Activated CD4-positive, alpha-beta T cell treated with anti-CD3 and anti-CD28 coated beads, Interleukin-2, amount 50 U/mL, for 48 hours (primary cell): ENCODE measurements at places on chromosomes 16 and 17.
A peak's percentile ranks its signal among the peaks of the same experiment; 100 is the strongest.

DNA sequence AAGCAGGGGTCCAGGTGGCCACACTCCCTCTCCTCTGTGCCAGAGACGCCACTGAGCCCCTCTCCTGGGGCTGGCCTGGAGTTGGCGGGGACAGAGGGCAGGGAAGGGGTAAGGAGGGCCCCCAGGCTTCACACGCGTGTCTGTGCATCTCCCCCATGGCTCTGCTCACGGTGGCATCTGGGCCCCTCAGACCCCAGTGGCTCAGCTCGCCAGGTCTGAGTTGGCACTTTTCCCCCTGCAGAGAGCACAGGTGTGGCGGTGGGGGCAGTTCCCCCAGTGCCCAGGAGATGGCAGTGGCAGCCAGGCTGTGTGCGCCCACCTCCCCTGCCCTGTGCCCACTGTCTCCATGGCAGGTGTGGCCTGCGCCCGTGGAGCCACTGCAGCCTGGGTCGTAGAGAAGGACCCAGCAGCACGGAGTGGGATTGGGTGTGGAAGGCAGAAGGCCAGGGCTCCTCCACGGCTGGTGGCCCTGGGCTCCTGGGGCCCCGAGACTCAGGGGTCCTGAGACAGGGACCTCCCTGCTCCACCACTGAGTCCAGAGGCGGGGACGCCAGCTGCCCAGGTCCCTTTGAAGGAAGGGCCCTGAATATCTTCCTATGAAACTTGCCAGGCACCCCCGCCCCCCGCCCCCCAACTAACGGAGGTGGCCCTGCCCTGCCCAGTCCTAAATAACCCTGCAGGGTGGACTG is 4.3 kb upstream of the APRT start:
- peak; percentile 71 for DNase-seq

GRCh38 chr17:29663155-29663554 is 40.4 kb upstream of the CORO6 start:
- no peak for DNase-seq

GRCh38 chr17:78862073-78863023 is 21.7 kb upstream of the USP36 start:
- DNase-seq: no peak

- DNase-seq: no peak
These were observed 393 bp downstream of the PSMC3IP start for GRCh38 chr17:42577140-42577531.

GRCh38 chr17:18035704-18036103 is 3.3 kb downstream of the ATPAF2 start:
- no peak for DNase-seq

DNA sequence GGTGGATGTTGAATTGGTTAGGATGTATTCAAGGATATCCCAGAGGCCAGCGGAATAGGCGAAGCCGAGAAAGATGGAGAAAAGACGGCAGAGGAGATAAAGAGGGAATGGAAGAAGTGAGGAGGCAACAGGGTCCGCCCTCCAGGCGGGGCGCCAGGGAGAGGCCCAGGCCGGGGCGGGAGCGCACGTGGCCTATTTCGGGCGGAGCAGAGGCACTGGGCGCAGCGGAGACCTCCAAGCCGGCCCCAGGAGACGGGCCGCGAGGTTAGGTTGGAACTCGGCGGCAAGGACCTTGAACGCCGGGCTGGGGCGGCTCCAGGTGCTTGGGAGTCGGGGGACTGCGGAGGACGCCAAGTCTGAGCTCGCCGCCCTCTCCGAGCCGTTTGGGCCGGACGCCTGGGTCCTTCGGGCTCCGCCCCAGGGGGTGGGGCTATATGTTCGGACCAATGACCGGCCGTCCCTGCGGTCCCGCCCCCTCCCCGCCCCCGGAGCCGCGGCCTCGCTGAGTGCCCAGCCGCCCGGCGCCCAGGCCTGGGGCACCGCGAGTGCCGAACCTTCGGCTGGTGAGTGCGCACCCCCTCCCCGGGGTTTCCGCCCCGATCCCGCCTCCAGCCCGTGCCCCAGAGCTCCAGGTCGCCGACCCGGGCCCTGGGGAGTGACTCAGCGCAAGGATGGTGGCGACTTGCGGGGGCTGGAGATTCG is at the start of gene ZNF771:
Gene ZNF771, plus strand, starts transcription at position 505 of the 702 bp plus-strand sequence. CDS start 448 bp downstream, outside the sequence.
- DNase-seq: peak; percentile 98

- no peak for DNase-seq
These were observed 13.7 kb upstream of the NFATC3 start for GRCh38 chr16:68071518-68071901.

DNA sequence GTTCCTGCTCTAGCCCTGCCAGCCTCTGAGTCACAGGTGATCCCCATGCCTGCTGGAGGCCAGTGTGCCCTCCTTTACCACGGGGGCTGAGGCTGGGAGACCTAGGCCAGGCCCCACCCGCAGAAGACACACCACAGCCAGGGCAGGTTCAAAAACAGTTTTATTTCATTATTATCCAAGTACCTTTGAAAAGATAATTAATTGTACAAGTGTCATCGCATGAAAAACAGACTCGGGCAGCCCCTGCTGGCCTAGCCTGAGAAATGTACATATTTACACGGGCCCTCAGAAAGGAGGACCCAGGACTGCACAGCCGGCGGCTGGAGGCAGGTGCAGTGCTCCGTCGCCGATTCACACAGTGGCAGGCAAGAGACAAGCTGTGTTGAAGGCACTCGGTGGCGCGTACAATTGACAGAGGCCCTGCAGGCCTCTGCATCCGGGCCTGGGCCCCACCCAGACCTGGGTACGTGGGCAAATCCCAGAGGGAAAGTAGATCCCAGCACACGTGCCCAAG is 4.4 kb downstream of the PDIA2 start:
- DNase-seq: no peak

- DNase-seq: no peak
These were observed 211.5 kb downstream of the CDH11 start for GRCh38 chr16:64910356-64910755.

GRCh38 chr16:83791916-83792315 is 15.9 kb upstream of the HSBP1 start:
- DNase-seq: no peak
